Suprapubic skin (tissue), 4 donors: ENCODE measurements at places on chromosomes 3 and 15.

DNA sequence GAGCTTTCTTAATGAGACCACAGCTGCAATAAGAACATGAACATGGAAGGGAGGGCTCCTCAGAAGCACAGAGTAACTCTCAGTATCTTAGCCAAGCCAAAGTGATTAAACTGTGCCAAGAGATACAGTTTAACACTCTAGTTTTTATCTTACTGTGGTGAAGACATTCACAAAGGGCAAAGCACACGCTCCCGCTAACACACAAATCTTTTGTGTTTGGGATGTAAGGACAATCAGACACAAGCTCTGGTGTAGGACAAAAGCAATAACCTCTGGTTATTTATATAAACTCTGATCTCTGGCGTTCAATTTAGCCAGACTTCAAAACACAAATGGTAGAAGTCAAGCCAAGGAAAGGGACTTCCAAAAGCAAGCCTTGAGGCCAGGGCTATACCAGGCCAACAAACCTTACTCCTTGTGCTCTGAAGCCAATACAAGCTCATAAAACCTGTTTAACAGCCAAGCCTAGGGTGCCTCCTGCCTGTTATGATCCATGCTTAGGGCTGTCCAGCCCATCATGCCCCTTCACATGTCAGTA, 27.8 kb downstream of the DPH3 start:
- no peak for DNase-seq

- no peak for DNase-seq
These were observed 41.8 kb downstream of the MCF2L2 start for GRCh38 chr3:183386651-183387050.

DNA sequence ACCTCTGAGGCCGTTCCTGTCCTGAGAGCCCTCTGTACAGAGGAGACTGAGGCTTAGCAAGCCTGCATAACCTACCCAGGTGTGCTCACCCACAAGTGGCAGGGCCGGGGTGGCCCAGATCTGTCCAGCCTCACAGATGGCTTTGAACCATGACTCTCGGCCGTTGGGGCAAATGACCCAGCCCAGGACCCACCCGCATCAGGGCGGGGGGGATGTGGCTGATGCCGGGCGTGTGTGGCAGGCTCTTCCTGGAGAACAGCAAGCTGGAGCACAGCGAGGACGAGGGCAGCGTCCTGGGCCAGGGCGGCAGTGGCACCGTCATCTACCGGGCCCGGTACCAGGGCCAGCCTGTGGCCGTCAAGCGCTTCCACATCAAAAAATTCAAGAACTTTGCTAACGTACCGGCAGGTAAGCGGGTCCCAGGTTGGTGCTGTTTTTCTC, 133.5 kb downstream of the LRRK1 start:
- DNase-seq = peak; percentile 55

GRCh38 chr3:197224034-197224444, 74.4 kb downstream of the DLG1 start:
- no peak for DNase-seq

GRCh38 chr3:69276884-69277283, 109.0 kb downstream of the FRMD4B start:
- no peak for DNase-seq

DNA sequence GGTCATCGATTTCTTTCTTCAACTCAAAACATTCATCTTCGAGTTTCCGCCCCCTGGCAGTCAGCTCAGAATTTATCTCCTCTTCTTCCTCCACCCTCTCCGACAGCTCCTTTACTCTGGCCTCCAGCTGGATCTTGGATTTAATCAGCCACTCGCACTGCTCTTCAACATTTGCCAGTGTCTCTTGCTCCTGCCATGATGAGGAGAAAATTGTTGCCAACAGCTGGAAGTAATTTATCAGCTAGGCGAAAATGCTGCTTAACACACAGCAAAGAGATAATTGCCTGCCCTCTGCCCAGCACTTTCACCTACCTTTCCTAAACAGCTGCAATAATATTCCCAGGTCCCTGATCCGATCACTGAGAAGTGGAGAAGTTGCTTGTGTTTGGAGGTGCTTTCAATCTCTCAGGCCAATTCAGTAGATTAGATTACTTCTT, 69.3 kb downstream of the MYH15 start:
- DNase-seq = no peak

GRCh38 chr15:42108806-42109205, 14.4 kb upstream of the PLA2G4D start:
- DNase-seq = no peak

DNA sequence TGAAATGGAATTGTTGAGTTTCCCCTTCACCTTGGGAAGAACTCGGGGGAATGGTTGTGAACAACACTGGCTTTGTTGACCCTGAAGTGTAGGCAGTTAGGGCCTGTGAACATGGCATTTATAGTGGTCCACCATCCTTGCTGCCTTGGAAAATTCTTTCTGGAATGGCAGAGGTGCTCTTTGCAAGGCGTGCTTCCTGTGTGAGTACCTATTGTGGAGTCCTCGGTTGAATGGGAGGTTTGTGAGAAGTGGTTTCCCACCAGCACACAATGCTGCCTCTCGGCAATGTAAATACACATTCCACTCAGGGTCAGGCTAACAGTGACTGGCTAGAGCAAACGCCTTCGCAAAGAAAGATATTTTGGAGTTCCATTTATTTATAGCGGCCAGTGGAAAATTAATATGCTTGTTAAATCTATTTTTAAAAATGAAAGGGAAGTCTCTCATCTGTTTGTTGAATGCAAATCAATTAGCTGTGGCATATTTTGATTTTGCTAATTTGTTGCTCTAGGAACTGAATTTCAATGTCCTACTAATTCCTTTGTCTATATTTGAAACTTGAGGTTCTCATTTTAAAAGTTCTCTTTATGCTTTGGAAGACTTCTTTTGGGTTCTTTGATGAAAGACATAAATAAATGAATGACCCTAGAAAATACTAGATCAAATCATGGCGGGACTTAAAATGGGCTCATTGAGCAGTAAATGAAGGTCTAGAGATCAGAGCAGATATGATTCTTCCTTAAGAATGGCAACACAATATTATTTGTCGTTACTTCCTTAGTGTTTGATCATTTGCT, 59.5 kb downstream of the FNDC3B start:
- DNase-seq = no peak

DNA sequence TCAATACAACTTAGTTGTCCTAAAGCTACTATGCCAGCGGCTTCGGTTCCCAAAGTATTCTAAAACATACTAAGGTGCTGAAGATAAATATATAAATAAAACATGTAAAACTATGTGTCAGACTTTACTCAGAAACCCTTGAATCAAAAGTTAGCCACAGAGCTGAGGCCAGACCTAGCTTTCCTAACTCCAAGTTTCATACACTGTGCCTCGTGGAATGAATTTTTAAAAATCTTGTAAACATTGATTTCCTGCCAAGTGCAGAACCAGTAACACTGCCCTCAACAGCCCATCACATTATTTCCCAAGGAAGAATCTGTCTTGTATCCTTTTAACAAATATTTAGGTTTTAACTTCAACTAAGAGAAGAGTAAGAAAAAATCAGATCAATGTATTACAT, 36.4 kb downstream of the TAMM41 start:
- DNase-seq = no peak

DNA sequence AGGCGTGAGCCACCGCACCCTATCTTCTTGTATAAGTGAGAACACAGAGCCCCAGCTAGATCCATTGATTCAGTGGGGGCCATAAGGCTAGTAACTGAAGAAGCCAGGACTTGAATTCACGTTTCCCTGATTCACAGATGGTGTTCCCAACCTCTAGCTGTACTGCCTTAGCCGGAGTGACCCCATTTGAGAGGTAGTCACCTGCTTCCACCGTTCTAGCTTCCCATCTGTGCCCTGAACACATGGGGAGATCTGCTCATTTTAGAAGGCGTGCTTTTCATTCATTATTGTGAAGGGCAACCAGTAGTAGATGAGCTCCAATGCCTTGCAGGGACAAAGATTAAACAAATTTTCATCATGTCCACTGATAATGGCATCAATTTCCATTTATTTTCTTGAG, 365.7 kb upstream of the TPM1 start:
- no peak for DNase-seq

GRCh38 chr3:54366007-54366750, 243.8 kb downstream of the CACNA2D3 start:
- DNase-seq = no peak

GRCh38 chr3:154898916-154899315, 181.2 kb upstream of the MME start:
- no peak for DNase-seq

DNA sequence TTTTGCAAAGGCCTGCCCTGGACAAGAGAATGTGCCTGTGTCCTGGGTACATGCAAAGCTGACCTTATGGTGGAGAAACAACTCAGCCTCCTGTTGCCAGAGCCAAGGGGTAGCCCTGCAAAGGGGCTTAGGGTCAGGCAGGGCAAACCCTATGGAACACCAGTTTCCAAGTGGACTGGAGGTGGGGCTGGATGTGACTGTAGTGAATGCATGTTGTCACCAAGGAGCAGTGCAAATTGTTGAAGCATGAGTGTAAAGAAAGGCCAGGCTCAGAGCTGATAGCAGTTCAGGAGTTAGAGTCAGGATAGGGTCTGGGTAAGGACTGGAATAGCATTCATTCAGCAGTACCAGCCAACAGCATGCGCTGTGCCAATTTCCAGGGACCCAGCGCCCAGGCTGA, 82.9 kb upstream of the PXYLP1 start:
- DNase-seq = no peak

DNA sequence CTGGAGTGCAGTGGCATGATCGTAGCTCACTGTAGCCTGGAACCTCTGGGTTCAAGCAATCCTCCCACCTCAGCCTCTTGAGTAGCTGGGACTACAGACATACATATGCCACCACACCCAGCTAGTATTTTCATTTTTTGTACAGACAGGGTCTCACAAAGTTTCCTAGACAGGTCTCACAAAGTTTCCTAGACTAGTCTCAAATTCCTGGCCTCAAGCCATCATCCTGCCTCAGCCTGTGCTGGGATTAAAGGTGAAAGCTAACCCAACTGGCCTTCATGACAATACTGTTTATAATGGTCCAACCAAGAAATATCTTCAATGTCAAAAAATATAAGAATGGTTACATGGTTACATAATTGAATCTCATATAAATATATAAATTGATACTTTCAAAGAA, 24.0 kb downstream of the GPR176 start:
- no peak for DNase-seq

DNA sequence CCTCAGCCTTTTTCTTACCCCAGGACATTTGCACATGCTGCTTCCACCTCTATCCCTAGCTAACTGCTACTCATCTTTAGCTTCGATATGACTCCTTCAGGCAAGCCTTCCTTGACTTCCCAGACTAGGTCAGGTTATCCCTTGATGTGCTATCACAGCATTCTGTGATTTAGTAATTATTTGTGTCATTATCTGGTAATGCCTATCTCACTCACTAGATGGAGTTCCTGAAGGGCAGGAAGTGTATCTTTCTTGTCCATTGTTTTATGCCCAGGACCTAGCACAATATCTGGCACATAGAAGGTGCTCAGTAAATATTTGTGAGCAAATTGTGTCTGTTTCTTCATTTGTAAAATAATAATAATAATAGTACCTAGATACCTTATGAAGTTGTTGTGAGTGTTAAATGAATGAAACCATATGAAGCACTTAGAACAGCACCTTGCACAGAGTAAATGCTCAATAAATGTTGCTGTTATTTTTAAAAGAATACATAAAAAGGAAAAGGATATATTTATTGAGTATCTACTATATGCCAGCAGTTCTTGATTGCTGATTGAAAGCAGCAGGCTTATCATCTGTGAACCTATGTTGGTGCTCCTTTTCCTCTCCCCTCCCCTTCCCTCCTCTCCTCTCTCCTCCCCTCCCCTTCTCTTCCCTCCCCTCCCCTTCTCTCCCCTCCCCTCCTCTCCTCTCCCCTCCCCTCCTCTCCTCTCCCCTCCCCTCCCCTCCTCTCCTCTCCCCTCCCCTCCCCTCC, 31.5 kb downstream of the SQOR start:
- no peak for DNase-seq

DNA sequence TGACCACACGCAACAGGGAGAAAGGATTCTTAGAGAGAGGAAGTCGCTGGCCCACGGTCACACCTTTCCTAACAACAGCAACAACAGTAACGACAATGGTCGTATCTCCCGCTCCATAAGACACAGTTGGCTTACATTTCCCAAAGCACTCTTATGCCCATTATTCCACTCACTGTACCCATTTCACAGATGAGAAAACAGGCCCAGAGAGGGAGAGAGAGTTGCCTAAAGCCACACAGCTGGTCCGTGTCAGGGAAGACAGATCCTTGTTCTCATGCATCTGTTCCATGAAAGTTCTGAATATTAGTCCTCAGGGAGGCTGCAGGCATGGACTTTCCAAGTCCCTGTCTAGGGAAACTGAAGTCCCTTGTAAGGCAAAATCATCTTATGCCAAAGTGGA, 42.0 kb upstream of the ATP2B2 start:
- DNase-seq = peak; percentile 18

DNA sequence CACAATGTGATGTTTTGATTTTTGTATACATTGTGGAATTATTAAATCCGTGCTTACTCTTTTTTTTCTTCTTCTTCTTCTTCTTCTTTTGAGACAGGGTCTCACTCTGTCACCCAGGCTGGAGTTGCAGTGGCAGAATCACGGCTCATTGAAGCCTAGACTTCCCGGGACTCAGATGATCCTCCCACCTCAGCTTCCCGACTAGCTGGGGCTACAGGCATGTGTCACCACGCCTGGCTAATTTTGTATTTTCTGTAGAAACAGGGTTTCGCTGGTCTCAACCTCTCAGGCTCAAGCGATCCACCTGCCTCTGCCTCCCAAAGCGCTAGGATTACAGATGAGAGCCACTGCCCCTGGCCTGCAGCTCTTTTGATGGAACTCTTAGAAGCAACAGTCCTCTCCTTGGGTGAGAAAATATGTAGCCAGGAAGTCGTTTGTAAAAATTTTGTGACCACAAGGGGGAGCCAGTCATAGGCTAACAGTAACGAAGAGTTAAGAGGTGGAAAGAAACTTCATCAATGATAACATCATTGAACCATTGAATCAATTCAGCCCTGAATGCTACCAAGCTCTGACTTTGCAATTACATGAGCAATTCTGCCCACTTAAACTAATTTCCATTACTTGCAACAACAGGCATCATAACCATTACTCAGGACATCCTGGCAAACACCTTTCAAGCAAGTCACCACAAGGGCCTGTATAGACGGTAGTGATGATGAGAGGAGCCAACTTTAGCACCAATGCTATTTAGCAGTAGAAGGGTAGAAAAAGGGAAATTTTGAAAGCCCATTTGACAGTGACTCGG, 16.7 kb upstream of the CMTM7 start:
- peak; percentile 71 for DNase-seq

- no peak for DNase-seq
These were observed 15.9 kb downstream of the IL17RB start for GRCh38 chr3:53862241-53862640.
